ENCODE measurements at places on chromosomes 1 and 21. TPM values are rescaled to one million over a fixed set of nuclear protein-coding genes. Genes with fewer than 3 reads are reported as not detected.

DNA sequence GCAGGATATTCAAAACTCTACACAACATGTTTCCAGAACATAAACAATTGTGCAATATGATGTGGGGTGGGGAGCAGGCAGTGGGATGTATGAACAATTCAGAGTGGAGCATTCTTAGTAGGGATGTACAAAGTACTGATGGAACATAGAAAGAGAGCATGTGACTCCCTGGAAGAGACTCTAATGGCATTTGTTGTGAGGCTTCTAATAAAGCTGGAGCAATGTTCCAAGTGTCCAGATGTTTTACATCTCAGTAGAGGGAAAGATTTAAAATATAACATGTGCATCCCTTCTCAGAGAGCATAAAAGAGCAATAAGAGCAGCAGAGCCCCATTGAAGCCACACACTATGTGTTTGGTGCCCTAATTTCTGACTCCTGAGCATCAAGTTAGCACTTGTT is 116.5 kb downstream of the BRINP2 start:
- no peak for DNase-seq

GRCh38 chr1:107687849-107688753 is 276.9 kb downstream of the VAV3 start:
- DNase-seq: no peak

GRCh38 chr1:162756523-162756922 is 34.0 kb upstream of the HSD17B7 start:
- no peak for DNase-seq

- DNase-seq: no peak
Measured at GRCh38 chr1:1120096-1120495, 4.2 kb upstream of the C1orf159 start.

Gene GBP2
- 70.6 TPM for total RNA-seq
